Right forelimb (tissue), 1 donor: ENCODE measurements at places on chromosomes 13 and 19.

GRCh38 chr19:58033741-58034476 is at the start of gene ZSCAN1:
Gene ZSCAN1, plus strand, starts transcription at chr19:58034025. Its CDS starts 3,812 bp downstream, at chr19:58037837.
- peak; percentile 96 for DNase-seq

DNA sequence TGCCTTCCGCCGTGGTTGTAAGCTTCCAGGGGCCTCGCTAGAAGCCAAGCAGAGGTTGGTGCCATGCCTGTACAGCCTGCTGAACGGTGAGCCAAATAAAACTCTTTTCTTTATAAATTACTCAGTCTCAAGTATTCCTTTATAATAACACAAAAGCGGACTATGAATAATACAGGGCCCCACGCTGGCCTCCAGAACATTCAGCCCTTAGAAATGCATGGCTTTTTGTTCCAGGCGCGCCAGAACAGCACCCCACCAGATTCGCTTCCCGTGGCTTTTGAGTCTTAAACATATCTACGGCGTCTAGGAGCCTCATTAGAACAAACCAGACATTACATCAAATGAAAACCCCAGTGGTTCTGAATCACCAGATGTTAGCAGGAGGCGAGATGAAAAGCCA is 75.1 kb downstream of the SLC15A1 start:
- no peak for DNase-seq

GRCh38 chr13:23436680-23437079 is 3.2 kb upstream of the SACS start:
- no peak for DNase-seq

GRCh38 chr13:25588336-25589060 is 216.7 kb downstream of the ATP8A2 start:
- no peak for DNase-seq

GRCh38 chr13:32285633-32285965 is 29.6 kb downstream of the ZAR1L start:
- DNase-seq: no peak

GRCh38 chr13:46559272-46559805 is 6.4 kb downstream of the LRCH1 start:
- DNase-seq: no peak

DNA sequence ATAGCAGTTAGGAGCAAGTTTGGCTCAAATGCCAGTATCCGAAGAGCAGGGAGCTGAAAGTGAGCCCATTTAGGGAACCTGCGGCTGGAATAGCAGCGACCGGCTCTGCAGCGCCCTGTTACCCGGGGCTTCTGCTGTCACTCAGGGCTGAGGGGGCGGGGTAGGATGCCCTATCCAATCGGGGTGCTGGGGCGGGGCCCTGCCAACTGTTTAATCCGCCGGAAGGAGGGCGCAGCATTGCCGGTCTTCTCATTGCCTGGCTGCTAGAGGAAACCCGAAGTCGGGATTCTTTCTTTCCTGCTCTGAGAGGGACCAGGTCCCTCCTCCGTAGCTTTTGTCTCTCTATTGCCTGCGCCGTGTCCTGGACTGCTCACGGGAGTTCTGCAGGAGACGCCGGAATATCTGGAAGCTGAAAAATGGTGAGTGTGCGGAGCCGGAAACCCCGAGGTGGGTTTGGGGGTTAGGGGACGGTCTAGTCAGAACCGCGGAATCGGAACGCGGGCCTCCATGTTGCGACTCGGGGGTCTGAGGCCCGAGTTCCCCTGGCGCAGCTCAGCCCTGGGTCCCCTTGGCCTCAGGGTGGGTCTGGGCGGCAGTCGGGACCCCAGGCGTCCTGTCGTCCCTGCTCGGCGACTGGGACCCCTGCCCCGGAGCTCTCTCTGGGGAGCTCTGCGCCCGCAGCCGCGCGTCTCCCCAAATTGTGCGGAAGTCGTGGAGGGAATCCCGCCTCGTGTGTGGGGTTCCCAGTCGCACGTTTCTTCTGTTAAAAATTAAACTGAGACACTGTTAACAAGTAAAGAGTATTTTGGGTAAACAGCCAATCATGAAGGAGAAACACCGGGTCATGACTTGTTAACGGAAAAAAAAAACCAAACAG is 22.8 kb downstream of the ZNF763 start:
- DNase-seq: peak; percentile 94

GRCh38 chr13:21833921-21834320 is 163.0 kb downstream of the FGF9 start:
- no peak for DNase-seq

- DNase-seq: no peak
Observed at GRCh38 chr13:43544011-43544410, 242.8 kb downstream of the ENOX1 start.

- DNase-seq: no peak
Observed at GRCh38 chr19:5607318-5608275, 15.0 kb downstream of the SAFB2 start.

GRCh38 chr19:632579-633067 is 714 bp downstream of the POLRMT start:
- no peak for DNase-seq

GRCh38 chr19:10655457-10656312 is 1.5 kb downstream of the ILF3 start:
- no peak for DNase-seq

- DNase-seq: no peak
Observed at GRCh38 chr13:105007166-105007808, 1528.2 kb downstream of the EFNB2 start.

DNA sequence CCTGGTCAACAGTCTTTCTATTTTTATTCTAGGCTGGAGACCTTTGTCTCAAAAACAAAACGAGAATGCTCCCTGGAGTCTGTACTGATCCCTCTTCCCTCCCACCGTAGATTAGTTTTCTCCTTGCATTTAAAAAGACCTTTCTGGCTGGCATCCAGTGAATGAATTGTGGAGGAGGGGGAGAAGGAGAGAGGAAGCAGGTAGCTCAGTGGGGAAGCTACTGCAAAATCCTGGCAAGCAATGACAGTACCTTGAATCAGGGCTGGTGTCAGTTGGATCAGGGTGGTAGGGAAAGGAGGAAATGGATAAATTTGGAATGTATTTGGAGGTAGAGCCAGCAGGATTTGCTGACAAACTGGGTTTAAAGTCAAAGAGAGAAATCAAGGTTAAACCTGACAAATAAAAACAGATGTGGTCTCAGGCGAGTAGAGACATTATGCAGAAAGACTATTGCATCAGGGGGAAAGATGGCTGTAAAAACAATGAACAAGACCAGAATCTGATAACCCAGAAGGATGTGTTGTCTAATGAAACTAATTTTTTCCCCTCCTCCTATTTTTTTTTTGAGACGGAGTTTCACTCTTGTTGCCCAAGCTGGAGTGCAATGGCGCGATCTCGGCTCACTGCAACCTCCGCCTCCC is 3.5 kb upstream of the CYP2S1 start:
- no peak for DNase-seq

GRCh38 chr13:113167575-113167974 is 9.1 kb downstream of the PROZ start:
- DNase-seq: no peak

- peak; percentile 85 for DNase-seq
Observed at GRCh38 chr19:40614622-40615411, 13.6 kb downstream of the LTBP4 start.

- DNase-seq: no peak
Observed at GRCh38 chr19:11019824-11020223, 59.0 kb downstream of the SMARCA4 start.

DNA sequence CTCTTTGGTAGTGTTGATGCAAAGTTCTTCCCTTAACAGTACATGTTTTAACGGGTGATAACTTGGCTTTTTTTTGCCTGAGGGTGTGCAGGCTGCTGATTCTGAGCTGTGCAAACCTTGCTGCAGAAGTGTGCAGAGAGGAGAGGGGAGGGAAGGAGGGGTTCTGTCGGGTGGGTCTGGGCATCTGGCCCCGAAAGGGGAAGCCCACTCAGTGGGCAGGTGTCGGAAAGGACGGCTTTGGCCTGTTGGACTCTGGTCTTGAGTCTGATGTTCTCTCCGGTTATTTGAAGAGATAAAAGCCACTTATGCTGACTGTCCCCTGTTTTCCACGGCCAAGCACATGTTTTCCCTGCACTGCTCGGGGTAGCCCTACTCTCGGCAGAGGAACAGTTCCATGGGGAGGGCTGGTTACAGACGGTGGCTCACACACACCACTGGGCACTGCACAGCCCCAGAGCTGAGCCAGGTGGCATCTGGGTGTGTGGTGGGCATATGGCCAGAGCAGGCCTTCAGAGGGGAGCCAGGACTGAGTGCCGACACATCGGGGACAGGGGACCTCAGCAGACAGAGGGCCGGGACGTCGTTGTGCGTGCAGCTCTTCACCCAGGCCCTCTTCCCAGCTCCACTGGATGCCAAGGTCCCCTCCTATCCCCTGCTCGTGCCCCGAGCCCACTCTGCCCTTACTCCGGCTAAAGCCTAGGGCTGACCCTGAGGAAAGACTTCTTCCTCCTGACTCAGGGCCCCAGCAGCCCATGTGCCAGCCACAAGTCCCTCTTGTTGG is 93.2 kb downstream of the TEX29 start:
- no peak for DNase-seq

GRCh38 chr13:96785986-96786385 is 208.3 kb downstream of the OXGR1 start:
- DNase-seq: no peak

- no peak for DNase-seq
Observed at GRCh38 chr13:45705918-45706317, 3.8 kb downstream of the CBY2 start.

GRCh38 chr19:18149596-18149975 is 3.4 kb upstream of the PIK3R2 start:
- DNase-seq: no peak

- peak; percentile 60 for DNase-seq
Observed at GRCh38 chr19:3398114-3398899, 31.9 kb downstream of the NFIC start.

- DNase-seq: peak; percentile 43
Observed at GRCh38 chr13:26132756-26133155, 80.9 kb upstream of the SHISA2 start.

GRCh38 chr13:39955560-39955959 is 300.1 kb downstream of the COG6 start:
- DNase-seq: no peak

- DNase-seq: no peak
Observed at GRCh38 chr13:44768775-44769581, 192.8 kb upstream of the TSC22D1 start.

DNA sequence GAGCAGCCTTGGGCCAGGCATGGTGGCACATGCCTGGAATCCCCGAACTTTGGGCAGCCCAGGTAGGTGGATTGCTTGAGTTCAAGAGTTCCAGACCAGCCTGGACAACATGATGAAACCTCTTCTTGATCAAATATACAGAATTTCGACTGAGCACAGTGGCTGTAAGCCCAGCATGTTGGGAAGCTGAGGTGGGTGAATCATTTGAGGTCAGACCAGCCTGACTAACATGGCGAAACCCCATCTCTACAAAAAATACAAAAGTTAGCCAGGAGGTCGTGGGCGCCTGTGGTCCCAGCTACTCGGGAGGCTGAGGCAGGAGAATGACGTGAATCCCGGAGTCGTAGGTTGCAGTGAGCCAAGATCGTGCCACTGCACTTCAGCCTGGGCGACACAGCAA is 8.0 kb upstream of the NLRP7 start:
- no peak for DNase-seq

DNA sequence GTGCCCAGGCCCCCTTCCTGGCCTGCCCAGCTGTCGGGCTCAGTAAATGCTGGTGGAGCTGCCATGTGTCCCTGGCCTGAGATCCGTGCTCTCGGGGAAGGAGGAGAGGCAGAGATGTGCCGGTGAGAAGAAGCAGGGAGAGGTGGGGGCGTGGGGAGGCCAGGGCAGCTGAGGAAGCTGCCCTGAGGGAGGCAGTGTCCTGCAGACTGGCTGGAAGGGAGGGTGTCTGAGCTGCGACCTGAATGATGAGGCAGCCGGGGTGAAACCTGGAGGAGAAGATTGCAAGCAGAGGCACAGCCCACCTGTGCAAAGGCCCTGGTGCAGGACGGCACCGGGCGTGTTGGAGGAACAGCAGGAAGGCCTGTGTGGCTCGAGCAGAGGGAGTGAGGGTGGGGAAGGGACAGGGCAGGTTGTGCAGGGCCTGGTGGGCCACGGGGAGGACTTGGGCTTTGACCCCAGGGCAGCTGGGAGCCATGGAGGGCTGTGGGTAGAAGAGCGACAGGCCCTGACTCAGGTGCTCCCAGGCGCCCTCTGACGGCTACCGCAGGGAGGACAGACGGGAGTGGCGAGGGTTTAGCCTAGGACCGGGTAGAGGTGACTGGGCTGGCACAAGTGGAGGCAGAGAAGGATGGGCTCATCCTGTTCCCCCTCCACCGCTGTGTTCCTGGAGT is 14.0 kb upstream of the CELF5 start:
- no peak for DNase-seq

- peak; percentile 59 for DNase-seq
Observed at GRCh38 chr13:41411522-41411921, 45.8 kb upstream of the RGCC start.

- DNase-seq: no peak
Observed at GRCh38 chr13:68099631-68100030, 869.5 kb upstream of the PCDH9 start.

GRCh38 chr13:93450191-93450621 is 223.6 kb downstream of the GPC6 start:
- DNase-seq: no peak

- DNase-seq: no peak
Observed at GRCh38 chr19:35592226-35592625, 6.3 kb downstream of the PMIS2 start.

DNA sequence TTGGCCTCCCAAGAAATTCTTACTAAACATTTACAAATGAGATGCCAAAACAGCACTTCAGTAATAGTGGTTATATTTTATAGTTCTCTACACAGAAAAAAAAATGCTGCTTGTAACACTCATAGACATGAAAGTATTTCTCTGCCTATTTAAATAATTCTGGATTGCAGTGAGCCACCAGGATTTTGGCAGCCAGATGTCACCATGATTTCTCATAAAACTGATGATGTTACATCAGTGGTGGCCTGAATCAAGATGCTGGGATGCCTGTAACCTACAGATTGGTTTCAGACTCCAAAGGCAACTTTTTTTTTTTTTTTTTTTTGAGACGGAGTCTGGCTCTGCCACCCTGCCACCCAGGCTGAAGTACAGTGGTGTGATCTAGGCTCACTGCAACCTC is 2.7 kb upstream of the CAPS start:
- no peak for DNase-seq

DNA sequence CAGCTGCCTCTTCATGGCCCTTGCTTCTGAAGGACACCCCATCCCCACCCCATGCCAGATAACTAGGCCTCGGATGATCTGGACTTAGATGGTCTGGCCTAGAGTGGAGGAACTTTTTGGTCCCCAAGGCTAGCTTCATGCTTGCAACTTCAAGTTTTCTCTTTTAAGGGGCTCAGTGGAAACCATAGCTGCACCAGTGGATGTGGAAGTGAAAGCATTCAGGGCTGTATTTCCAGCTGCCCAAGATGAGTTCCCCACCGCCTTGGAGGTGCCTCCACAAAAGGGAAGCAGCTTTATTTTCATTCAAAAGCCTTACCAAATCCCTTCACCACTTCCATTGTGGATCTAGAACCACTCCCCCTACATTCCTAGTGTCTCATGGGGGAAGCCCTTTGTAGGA is 17.6 kb upstream of the GSX1 start:
- DNase-seq: no peak

GRCh38 chr19:43489979-43490599 is 14.5 kb downstream of the PHLDB3 start:
- DNase-seq: no peak

GRCh38 chr13:23987331-23987894 is 90.1 kb upstream of the C1QTNF9B start:
- DNase-seq: no peak

GRCh38 chr13:34696296-34696695 is 245.8 kb upstream of the NBEA start:
- no peak for DNase-seq
